ENCODE measurements at places on chromosomes 11 and 22. TPM values are rescaled to one million over a fixed set of nuclear protein-coding genes. Genes with fewer than 3 reads are reported as not detected.

DNA sequence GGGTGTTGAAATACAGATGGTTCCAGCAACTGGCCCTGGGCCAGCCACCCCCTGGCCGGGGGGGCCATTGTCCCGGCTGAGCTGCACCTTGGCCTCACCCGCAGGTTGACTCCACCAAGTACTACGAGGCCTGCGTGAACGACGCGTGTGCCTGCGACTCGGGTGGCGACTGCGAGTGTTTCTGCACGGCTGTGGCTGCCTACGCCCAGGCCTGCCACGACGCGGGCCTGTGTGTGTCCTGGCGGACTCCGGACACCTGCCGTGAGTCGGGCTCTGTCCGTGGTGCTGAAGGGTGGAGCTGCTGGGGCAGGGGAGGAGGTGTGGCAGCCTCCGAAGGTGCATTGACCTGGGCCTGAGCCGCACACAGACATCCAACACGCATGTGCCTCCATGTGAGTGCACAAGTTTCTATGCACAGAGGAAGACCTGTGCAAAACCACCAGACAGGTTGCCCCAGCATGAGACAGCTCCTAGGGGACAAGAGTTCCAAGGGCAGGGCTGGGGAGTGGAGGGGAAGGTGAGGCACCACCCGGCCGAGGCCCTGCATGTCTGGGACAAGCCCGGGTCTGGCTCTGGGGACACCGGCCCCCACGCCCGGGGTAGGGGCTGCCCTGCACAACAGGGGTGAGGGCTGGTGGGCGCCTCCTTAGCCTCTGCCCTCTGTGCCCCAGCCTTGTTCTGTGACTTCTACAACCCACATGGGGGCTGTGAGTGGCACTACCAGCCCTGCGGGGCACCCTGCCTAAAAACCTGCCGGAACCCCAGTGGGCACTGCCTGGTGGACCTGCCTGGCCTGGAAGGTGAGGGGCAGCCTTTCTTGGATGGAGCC, 16.1 kb downstream of the MUC5B start:
- DNase-seq = no peak

GRCh38 chr11:110173811-110174644, 80.8 kb downstream of the ZC3H12C start:
- DNase-seq = peak; percentile 85

- no peak for DNase-seq
Observed at GRCh38 chr11:114821621-114822412, 143.5 kb downstream of the NXPE2 start.

DNA sequence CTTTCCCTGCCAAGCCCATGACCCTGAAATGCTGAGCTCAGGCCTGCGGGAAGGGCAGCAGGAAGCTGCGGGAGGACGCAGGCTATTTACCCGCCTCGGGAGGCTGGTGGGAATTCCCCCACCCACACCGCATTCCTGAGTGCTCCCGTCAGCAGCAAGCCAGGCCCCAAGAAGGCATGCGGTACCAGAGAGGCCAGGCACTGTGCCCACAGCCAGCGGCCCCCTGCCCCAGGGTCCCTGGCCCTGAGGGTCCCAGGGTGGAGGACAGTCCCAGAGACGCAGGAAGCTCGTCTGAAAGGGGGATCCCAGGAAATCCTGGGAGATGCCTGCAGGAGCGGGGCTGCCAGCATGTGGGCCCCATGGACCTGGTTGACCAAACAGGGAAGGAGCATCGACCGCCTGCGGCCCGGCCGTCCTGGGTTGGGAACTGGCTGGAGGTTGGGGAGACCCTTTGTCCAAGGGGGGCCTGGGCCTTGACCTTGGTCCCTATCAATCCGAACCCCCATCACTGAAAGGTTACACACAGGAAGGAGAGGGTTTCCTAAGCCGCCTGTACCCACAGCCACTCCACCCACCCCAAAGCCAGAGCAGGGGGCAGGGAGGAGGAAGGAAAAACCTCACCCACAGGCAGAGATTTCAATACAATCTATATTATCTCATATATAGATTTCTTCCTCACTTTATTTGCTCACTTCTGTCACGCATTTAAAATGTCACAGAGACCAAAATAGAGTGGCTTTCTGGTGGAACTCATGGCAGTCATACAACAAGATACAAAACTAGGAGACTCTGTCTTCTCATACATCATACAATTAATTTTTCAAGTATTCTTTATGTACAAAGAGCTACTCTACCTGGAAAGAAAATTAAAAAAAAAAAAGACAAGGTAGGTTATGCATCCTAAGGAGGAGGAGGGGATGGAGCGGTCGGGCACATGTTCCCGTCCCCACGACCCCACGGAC, 17.1 kb downstream of the MAFF start:
- DNase-seq = peak; percentile 95

Gene KRTAP5-7
- 0.24 TPM for total RNA-seq

Gene NNMT
- 631 TPM for total RNA-seq

Gene OR52M1
- total RNA-seq = not detected

Gene C11orf21
- total RNA-seq = 1.3 TPM

Measured in posterior vena cava (tissue), 2 donors.